Inflammatory macrophage (primary cell): ENCODE measurements at places on chromosomes 1 and 21.

DNA sequence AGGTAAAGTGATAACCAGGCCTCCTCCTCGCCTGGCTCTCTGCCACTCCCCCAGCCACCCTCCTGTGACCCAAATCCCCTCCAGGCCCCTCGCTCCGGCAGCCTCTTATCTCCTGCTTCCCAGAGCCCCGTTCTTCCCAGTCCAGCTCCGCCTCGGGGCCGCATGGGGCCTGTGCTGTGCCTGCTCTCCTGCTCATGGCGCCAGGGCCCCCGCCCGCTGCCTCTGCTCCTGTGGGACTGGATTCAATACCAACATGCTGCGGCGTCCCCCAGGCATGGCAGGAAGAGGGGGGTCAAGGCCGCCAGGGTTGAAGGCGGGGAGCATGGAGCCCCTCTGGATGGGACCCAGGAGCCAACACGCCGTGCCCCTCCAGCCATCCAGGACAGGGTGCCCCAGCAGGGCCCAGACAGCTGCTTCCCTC is 213.0 kb upstream of the VAMP3 start:
- DNase-seq = no peak

- DNase-seq = no peak
Measured at GRCh38 chr1:162191396-162192305, 122.2 kb downstream of the NOS1AP start.

DNA sequence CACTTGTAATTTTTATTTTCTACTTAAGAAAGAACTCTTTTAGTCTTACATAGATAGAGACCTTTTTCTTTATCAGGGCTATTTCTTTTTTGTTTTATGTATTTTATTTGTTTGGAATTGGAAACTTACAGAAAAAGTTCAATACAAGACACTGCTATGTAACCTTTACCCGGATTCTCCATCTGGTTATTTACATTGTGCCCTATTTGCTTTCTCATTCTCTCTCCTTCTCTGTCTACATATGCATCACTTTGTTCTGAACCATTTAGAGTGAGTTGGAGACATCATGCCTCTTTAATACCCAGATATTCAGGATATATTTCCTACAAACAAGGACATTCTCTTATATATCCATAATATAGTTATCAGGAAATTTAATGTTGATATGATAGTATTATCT is 18.3 kb downstream of the AXDND1 start:
- no peak for DNase-seq

DNA sequence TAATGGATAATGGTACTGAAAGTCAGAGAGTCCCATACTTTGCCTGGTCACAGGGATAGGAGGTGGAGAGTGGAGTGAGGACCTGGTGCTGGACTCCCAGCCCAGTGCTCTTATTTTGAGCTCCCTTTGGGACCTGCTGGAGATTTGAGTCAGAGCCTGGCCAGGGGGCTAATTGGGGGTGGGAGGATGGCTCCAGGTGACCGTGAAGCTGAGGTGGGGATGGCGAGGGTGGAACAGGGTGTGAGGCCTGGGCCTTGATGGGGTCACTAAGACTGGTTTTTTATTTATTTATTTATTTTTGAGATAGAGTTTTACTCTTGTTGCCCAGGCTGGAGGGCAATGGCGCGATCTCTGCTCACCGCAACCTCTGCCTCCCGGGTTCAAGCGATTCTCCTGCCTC is 17.8 kb downstream of the AMPD2 start:
- DNase-seq = no peak

GRCh38 chr1:30929135-30929889 is 20.8 kb upstream of the SDC3 start:
- DNase-seq = peak; percentile 77

GRCh38 chr1:115575661-115576060 is 66.1 kb upstream of the VANGL1 start:
- no peak for DNase-seq

DNA sequence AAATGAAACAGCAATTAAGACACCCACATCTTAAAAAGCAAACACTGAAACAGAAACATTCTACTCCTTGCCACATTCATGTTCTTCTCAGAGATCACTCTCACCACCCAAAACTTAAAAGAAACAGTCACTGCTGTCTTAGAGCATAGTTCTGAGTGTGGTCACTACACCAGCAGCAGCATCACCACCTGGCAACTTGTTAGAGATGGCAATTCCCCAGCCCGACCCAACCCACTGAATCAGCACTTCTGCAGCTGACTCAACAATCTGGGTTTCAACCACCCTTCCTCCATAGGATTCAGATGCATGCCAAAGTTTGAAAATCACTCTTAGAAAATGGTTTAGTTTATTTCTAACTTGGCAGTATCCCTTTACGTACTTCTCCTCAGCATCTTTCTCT is 126.1 kb downstream of the CDC42BPA start:
- no peak for DNase-seq

DNA sequence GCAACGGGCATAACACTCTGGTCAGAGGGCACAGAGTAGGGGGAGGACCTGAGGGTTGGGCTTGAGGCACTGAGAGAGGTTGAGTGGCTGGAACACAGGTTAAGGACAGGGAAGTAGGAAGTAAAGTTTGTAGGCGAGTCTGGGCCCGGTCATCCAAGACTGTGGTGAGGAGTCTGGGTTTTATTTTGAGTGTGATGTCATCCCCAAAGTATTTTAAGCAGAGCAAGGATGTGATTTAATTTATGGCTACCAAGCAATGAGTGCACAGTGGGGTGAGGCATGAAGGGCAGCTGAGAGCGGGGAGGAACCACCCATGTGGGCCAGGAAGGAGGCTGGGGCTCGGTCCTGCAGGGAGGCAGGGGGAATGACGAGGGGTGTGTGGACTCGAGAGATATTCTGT is 11.2 kb upstream of the VWA5B1 start:
- DNase-seq = no peak

DNA sequence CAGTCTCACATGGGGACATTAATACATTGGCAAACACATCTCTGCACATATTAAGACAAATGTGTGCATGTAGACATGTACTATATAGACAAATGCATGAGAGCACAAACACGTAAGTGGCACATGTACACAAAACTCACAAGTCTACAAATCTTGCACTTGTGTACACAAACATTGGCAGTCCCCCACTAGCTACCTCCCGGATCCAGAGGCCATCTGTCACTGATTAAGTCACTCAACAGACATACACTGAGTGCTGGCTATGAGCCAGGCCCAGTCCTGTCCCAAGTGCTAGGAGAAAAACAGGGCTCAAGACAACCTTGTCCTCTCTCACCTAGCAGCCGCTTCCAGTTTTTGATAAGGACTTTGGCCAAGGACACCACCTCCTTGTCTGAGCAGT is 7.0 kb downstream of the TCEA3 start:
- DNase-seq = no peak

- DNase-seq = no peak
Measured at GRCh38 chr1:85027242-85027983, 20.9 kb downstream of the MCOLN3 start.

DNA sequence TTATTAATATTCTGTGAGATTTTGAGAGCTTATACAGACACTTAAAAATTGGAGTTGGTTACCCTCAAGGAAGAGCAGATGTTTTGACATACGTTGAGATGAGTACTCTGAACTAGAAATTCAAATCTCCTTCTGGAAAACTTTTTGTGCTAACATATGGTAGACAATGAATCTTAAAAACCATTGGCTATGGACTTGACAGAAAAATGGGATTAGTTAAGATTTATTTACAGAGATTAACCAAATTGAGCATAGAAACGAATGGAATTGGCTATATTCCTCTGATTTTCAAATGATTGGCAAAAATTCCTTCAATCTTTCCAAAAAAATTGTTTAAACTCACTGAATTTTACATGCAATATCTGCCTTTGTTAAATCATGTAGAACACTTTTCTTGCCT is 1392.9 kb downstream of the BRINP3 start:
- DNase-seq = no peak

- DNase-seq = no peak
Measured at GRCh38 chr1:25447547-25447946, 16.9 kb downstream of the MACO1 start.

GRCh38 chr1:151692226-151692625 is 24.4 kb downstream of the CELF3 start:
- no peak for DNase-seq

DNA sequence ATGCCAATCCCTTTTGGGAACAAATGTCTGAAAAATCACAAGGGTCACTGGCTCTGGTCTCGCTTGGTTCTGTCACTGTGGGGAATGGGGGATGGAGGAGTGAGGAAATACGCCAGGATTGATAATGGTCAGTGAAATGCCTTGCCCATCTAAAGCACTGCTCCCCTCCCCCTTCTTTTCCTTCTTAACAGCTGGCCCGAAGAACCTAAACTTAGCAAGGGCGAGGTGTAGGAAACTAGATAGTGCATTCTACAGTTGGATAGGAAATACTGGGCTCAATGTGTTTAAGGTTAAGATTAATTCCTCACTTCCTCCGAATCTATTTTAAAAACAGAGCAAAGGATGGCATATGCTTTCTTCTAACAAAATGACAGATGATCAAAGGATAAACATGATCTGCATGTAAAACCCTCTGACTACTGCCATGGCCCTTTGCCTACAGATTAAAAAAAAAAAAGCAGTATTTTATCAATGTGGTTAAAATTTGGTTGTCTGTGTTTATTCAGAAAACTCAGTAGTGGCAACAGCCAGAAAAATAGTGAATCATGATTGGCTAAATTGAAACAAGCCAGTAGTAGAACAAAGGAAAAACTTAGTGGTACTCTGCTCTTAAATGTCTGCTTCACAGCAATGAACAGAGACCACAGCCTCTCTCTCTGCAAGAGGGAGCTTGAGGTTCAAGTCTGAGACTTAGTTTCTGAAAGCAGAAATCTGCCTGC is 86.1 kb upstream of the VAV3 start:
- peak; percentile 24 for DNase-seq

DNA sequence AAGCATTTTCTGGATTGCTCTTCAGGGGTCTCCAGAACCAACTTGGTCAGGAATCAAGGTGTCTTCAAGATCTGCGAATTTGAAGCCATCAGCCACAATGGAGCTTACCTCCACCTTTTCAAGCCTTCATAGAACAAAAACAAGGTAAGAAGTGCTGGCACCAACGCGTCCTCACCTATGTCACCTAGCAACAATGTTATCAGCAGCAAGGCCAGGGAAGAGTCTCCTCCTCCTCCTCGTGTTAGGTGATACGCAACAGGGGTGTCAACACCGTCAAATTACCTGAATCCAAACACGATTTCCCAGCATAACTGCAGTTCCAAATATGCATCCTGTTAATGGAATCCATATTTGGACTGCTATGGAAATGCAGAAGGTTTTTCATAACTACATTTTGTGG is 4.1 kb upstream of the TIAM1 start:
- DNase-seq = no peak

DNA sequence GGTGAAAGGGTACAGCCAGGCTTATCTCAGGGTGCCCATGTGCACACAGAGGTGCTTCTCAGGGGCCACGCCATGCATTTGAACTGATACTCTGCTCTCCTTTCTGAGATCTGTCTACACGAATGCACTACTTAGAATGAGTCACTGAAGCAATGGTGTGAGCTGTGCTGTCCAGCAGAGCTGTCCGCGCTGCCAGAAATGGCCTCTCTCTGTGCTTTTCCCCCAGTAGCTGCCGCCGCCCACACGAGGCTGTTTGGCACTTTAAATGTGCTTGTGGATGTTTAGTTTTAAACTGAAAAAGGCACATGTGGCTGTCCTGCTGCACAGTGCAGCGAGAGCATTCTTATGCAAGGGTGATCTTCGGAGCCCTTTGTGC is 87.1 kb upstream of the COL6A1 start:
- no peak for DNase-seq

GRCh38 chr1:167064621-167065020 is 25.6 kb downstream of the GPA33 start:
- no peak for DNase-seq

GRCh38 chr1:29245876-29246275 is 9.6 kb downstream of the PTPRU start:
- no peak for DNase-seq

DNA sequence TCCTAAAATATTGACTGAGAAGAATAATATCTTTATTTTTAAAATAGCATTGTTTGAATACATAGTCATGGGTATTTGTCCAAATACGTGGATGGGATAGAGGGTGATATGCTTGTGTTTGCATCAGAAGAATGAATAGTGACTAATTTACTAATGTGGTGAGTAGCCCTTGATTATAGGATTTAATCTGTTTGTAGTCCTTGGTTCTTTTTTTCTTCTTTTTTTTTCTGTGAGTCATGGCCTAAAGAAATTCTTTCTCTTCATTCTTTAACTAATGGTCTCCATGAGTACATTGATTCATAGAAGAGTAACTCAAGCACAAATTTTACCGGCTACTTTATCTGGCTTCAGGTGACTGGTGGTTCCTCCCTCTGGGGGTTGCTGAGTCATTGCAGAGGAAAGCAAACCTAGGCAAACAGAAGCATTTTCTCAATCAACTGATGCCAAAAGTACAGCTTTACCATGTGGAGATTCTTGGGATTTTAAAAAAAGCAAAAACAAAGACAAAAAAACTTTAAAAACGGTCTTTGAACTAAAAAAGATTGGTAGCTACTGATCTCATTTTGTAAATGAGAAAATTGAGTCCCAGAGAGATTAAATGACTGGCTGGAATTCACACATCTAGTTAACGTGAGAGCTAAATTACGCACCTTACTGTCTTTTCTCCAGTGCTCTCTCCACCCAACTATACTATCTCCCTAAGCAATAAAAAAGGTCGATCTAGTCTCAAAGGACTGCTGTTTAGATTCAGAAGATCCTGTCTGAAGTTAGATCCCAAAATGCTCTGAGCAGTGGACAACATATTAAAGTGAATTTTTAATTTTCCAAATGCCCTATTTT is 40.5 kb downstream of the AK5 start:
- no peak for DNase-seq

DNA sequence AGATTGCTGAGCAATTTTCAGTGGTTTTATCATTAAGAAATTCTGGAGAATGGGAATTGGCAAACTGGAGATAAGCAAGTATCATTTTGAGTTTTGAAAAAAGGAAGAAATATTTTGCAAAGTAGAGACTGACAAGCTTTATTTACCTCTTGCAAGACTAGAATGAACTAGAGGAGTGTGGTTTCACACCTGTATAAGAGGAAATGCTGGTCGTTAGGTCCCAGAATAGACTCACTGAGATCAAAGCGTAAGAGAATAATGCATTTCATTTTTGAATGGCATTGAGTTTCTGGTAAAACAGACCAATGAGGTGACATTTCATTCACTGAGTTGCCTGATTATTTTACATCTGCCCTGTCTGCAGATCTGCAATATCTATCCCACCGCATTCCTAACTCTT is 308.1 kb downstream of the ADGRL2 start:
- no peak for DNase-seq

GRCh38 chr1:46451948-46452930 is 37.4 kb upstream of the DMBX1 start:
- DNase-seq = no peak

DNA sequence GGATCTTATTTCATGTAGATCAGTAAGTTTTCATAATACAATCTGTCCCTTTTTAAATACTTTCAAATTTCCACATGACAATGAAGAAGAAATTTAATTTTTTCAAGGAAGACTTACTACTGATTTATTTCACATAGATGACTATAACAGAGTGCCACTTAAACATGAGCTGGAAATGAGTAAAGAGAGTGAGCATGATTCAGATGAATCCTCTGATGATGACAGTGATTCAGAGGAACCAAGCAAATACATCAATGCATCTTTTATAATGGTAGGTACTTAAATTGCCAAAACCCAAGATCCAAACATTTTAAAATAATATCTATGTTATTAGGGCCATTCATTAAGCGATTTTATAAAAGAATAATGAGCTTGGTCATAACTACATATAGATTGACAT is 110.4 kb downstream of the PTPRC start:
- no peak for DNase-seq

GRCh38 chr1:223720971-223721591 is 8.7 kb downstream of the CAPN2 start:
- DNase-seq = peak; percentile 79

- DNase-seq = no peak
Measured at GRCh38 chr1:16625497-16626408, 12.4 kb upstream of the NBPF1 start.

- DNase-seq = no peak
Measured at GRCh38 chr1:180937624-180938225, 25.0 kb downstream of the KIAA1614 start.
